CD4-positive, alpha-beta T cell treated with Interleukin-2 at 100 ng/mL for 4 hours (primary cell): ENCODE measurements at places on chromosomes 7 and 10.

GRCh38 chr10:109474812-109475211, 448.5 kb downstream of the XPNPEP1 start:
- no peak for DNase-seq

GRCh38 chr7:96823274-96823673, 113.6 kb upstream of the SEM1 start:
- DNase-seq: no peak

GRCh38 chr7:74575083-74575784, 82.3 kb upstream of the GTF2I start:
- no peak for DNase-seq

- DNase-seq: no peak
Measured at GRCh38 chr7:17158261-17158660, 140.2 kb upstream of the AHR start.

- no peak for DNase-seq
Measured at GRCh38 chr7:101912716-101913110, 95.3 kb downstream of the CUX1 start.

DNA sequence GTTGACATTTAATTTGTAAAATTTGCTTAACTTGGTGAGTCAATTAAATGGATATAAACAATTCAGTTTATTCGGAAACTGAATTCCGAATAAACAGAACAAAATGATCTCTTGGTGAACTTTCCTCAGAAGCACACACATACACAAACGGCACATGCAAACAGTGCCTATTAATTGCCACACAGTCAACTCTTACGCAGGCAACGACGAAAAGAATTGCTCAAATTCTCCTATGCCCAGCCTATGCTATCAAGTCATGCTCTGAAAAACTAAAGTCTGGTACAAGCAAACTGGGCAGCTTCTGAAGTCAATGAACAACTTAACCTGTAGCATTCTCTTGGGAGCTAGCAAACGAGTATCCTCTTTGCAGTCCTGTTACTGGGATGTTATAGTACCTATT, 38.8 kb upstream of the ASL start:
- DNase-seq: no peak

DNA sequence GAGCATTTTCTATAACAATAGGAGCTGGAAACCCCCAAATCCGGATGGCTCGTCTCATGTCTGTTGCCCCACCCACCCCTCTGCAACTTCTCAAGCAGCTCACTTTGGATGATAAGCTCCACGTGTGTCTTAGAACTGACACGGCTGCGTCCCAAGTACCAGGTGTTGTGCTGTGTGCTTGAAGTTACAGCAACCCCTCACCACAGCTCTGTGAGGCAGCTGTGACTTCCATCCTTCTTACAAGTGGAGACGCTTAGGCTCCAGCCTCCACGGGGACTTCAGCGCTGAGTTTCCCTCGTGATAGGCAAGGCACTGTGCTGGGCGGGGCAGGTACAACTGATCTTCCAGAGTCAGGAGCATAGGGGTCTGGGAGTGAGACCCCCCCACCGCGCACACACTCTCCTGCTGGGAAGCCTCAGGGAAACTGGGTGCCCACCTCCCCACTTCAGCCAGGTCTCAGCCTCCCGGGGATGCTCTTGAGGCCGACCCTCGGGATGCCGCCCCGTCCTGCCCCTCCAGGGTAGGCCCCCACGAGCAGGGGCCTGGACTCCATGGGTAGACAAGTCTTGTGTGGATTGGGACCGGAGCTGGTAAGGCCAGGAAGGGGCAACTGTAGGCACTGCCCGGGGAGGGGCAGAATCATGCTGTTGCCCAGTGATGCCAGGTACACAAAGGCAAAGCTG, 31.4 kb downstream of the EN2 start:
- no peak for DNase-seq
